ENCODE measurements at places on chromosomes 4 and X.

- DNase-seq = no peak
Observed at GRCh38 chr4:40283968-40284367, 51.2 kb upstream of the CHRNA9 start.

DNA sequence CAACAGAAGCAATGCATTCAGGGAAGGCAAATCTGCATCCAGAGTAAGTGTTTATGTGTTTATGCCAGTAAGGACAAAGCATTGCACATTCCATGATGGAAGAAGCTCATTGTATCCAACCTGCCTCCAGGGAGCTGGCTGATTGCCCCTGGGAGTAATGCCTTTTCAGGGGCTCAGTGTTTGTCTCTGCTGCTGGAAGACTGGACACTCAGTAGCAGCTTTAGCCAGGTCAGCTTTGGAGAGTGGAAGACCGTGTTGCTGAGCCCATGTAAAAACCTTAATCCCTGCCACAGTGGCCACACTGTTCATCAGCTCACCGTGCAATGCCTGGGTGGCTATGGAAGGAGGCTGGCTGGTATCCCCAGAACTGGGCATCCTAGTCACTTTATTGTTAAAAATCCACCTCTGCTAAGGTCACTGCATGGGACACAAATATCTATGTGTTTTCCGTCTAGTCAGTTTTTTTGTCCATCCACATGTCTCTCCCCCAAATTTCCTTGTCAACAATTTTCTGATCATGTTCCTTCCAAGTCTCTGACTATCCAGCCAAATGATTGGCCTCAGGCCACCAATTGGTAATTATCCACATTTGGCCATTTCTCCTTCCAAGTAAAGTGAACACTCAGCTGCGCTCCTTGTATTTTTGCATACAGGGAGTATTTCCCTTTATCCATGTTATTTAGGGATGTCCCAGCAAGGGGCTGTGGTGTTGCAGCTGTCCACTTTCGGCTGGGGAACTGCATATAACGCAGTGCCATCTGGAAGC is 2044.5 kb upstream of the AGA start:
- DNase-seq = no peak

- DNase-seq = no peak
Observed at GRCh38 chr4:80186676-80187075, 10.6 kb upstream of the PRDM8 start.

DNA sequence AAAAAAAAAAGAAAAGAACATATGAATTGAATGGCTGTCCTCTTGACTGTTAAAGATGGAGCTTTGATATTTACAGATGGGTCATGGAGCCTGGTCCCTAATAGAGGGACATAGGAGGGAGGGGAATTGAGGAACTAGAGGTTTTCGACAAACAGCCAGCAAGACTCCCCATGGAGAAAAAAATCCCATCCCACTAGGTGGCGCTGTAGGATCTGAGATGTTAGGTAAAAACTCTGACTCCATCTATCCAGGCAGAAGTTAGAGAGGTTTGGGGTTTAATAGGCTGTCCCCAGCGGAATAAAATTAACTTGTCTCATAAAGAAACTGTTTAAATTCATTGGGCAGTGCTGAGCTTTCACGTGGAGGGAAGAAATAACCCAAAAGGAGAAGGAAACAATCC is 45.9 kb downstream of the HMGB2 start:
- no peak for DNase-seq
